ENCODE measurements at places on chromosomes 4 and X.

GRCh38 chr4:182306792-182307507 is 63.7 kb downstream of the TENM3 start:
- DNase-seq: no peak

- DNase-seq: no peak
Measured at GRCh38 chr4:163591614-163592020, 97.1 kb downstream of the TMA16 start.

GRCh38 chr4:5409972-5410618 is 298.3 kb downstream of the EVC2 start:
- no peak for DNase-seq

DNA sequence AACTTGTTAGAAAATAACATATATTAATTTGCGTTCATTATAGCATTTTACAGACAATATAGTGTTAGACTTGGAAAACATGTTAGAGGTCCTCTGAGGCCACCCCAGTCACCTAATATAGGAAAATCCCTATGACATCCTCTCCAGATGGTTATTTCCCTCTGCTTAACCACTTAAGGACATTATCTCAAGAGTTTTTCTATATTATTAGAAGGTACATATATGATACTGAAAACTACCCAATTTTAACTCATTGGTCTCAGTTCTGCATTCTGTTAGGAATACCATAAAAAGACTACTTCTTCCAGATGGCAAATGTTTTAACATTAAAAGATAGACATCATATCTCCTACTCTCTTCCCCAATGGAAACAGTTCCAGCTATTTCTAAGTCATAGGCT is 21.4 kb downstream of the PTPN13 start:
- DNase-seq: no peak

- no peak for DNase-seq
Measured at GRCh38 chr4:38223782-38224236, 263.6 kb downstream of the PTTG2 start.

GRCh38 chr4:92988301-92988700 is 684.5 kb downstream of the GRID2 start:
- no peak for DNase-seq

- no peak for DNase-seq
Measured at GRCh38 chrX:68914479-68914946, 85.7 kb downstream of the EFNB1 start.

- DNase-seq: no peak
Measured at GRCh38 chrX:13345037-13345436, 25.2 kb upstream of the ATXN3L start.

GRCh38 chr4:47641755-47642154 is 156.7 kb downstream of the ATP10D start:
- no peak for DNase-seq

GRCh38 chr4:3502941-3503936 is 29.0 kb downstream of the LRPAP1 start:
- DNase-seq: no peak

DNA sequence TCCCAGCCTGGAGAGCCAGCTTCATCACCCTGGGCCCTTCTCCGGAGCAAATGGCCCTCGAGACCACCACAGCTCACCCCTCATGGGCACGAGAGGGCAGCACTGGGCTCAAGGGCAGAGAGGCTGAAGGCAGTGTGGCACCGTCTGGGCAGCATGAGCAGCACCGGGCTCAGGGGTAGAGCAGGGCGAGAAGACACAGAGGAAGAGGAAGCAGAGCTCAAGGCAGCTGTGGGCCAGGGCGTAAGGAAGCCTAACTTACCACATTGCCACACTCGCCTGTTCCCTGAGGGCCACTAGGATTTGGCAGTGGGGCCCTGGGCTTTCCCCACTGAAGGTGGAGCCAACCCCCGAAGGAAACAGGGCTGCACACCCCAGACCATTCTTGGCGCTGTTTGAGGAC is 15.5 kb downstream of the ZNF185 start:
- DNase-seq: no peak

GRCh38 chr4:5962416-5962815 is 55.8 kb downstream of the C4orf50 start:
- no peak for DNase-seq

DNA sequence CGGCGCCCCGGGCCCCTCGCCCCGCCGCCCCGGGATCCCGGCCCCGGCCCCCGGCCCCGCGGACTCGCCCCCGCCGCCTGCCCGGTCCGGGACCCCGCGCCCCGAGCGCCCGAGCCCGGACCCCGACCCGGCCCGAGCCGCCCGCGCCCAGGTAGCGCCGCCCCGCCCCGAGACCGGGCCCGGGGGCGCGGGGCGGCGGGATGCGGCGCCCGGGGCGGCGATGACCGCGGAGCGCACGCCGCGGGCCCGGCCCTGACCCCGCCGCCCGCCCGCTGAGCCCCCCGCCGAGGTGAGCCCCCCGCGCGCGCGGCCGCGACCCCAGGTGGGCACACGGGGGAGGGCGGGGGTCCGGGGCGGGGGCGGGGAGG is 224 bp downstream of the FGFRL1 start:
- DNase-seq: no peak

- DNase-seq: no peak
Measured at GRCh38 chr4:106238820-106239420, 77.1 kb downstream of the TBCK start.

DNA sequence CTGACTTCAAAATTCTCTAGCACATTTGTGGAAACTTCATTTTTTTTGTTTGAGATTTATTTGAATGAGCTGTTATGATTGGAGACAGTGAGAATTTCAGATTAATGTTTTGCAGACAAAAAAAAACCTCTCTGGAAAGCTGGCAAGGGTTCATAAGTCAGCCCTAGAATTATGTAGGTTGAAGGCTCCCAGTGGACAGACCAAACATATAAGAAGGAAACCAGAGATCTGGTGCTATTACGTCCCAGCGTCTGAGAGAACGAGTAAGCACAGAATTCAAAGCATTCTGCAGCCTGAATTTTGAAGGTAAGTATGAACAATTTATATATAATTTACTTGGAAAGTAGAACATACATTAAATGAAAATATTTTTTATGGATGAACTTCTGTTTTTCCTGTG is at the start of gene AGTR2:
AGTR2 (plus strand) TSS at position 234 of the 400 bp plus-strand sequence. CDS start 1,537 bp downstream, outside the sequence.
- no peak for DNase-seq

DNA sequence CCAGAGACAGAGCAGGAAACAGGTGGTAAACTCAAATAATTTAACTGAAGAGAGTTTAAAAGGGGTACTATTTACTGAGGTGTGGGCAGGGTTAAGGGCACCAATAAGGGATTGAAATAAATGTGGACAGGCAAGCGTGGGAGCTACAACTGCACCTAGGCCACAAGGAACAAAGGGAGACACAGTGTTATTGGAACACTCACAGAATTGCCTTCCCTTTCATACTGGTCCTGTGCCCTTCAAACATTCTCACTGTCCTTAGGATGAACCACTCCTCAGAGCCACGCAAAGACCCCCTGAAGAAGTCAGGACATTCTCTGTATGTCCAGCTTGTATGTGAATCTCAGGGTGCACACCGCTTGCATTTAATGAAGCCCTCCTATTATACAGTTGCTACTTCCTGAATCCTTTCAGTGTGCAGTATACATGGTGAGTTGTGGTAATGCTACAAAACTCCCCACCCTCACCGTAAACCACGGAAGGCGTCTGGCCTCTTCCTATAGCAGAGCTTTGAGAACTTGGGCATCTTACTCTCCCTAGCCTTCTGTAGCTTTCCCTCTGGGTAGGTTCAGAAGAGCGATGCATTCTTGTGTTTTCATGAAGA is 9.6 kb upstream of the MRPL1 start:
- DNase-seq: peak; percentile 34

GRCh38 chrX:137118536-137118935 is 84.7 kb upstream of the GPR101 start:
- DNase-seq: no peak

DNA sequence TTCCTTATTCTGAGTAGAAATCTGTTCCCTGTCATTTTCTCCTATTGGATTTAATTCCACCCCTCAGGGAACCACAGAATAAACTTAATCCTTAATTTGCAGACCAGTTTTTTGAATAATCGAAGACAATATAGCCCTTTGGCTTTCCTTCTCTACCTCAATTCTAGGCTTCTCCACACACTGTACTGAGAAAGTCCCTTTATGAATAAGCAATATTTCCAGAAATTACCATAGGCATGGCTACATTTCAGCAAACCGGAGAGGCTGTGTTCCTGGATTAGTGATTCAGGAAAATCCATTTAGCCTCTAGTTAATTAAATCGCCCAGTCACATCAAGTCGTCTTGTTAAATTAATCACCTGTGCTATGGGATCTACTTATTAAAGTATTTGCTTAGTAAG is 125.1 kb downstream of the ANAPC4 start:
- DNase-seq: no peak

GRCh38 chr4:114180481-114180880 is 201.0 kb upstream of the ARSJ start:
- DNase-seq: peak; percentile 3

DNA sequence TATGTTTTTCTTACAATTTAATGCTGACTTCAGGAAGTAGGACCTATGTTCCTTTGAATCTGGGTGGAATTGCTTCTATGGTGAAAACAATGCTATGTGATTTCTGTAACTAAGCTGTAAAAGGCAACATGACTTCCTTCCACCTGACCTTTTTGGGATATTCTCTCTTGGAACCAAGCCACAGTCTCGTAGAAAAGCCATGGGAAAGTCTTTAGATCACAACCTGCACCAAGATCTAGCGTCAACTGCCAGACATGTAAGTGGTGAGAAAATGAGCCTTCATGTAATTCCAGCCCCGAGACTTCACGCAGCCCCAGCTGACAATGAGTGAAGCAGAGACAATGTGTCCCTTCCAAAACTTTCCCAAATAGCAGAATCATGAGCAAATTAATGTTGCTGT is 297.0 kb upstream of the DCAF8L1 start:
- no peak for DNase-seq

- no peak for DNase-seq
Measured at GRCh38 chrX:43870011-43870410, 12.2 kb downstream of the MAOB start.

- no peak for DNase-seq
Measured at GRCh38 chrX:15882704-15883539, 28.3 kb upstream of the AP1S2 start.

- DNase-seq: no peak
Measured at GRCh38 chr4:111854494-111855087, 290.7 kb upstream of the FAM241A start.

- DNase-seq: no peak
Measured at GRCh38 chrX:703866-704265, 73.3 kb downstream of the SHOX start.

DNA sequence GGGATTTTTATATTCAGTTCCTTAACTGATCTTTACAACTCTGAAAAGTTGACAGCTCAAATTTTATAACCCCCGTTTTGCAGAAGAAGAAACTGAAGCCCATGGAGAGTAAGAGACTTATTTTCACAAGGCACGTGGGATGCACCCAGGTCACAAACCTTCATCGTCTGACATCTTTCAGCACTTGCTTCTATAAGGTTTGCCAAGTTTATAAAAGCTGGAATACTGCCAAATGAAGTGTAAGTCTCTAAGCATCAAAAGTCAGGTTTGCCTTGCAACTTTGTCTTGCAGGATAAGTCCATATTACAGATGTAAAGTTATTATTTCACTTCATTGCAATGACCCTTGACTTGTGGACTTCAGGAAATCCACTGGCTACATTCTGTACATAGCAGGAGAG is 6.3 kb upstream of the KCNIP4 start:
- no peak for DNase-seq

- peak; percentile 23 for DNase-seq
Measured at GRCh38 chrX:56764153-56764974, 35.3 kb downstream of the NBDY start.

- no peak for DNase-seq
Measured at GRCh38 chrX:8586953-8587352, 122.3 kb downstream of the VCX3B start.

- no peak for DNase-seq
Measured at GRCh38 chr4:117264072-117264471, 178.7 kb upstream of the TRAM1L1 start.

- no peak for DNase-seq
Measured at GRCh38 chr4:62075089-62075488, 875.0 kb downstream of the ADGRL3 start.

- DNase-seq: no peak
Measured at GRCh38 chr4:102723511-102723910, 37.3 kb downstream of the MANBA start.

GRCh38 chrX:69309074-69309792 is 144.0 kb upstream of the PJA1 start:
- no peak for DNase-seq
